ENCODE measurements at places on chromosomes 11 and 22.
A peak's percentile ranks its signal among the peaks of the same experiment; 100 is the strongest.

DNA sequence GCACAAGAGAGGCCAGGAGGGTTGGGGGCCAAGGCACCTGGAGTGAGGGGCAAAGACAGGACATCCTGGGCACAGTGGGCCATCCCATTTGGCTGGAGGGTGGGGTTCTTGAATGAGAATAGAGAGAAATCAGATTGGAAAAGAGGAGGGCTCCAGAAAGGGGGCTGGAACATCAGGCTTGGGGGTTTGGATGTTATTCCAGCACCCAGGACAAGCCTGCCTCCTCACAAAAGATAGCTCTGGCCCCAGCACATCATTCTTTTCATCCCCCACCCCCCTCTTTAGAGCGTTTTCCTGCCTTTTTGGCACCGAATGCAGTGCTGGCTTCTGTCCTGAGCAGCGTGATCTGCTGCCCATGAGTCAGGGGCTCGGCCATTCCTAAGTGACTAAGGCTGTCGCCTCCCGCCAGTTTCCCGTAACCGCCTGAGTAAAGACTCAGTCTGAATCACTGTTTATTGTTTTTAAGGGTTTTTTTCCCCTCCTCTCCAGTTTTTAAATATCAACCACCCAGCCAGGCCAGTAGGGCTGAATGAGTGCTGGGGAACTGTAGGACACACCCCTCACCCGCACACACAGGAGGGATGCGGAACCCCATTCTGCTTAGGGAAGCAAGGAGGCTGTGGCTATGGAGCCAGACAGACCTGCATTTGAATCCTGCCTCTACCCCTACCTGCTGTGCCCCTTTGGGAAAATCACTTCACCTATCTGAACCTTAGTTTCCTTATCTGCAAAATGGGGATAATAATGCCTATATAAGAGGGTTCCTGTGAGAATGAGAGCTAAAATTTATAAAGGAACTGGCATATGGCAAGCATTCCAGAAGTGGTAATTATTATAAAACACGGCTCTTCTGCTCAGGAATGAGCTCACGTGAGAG is 32.4 kb upstream of the NAV2 start:
- DNase-seq = no peak

- DNase-seq = peak; percentile 48
Measured at GRCh38 chr11:123478352-123478987, 48.4 kb downstream of the GRAMD1B start.

GRCh38 chr11:67437082-67437808 is at the start of gene PTPRCAP:
Gene PTPRCAP, minus strand, starts transcription at chr11:67437682. Its CDS starts 63 bp downstream, at chr11:67437619.
- peak; percentile 78 for DNase-seq

GRCh38 chr11:18471995-18472394 is 16.3 kb downstream of the LDHAL6A start:
- peak; percentile 33 for DNase-seq

GRCh38 chr22:27306771-27307170 is 494.8 kb downstream of the MN1 start:
- no peak for DNase-seq

- DNase-seq = no peak
Measured at GRCh38 chr11:130992788-130993187, 76.5 kb upstream of the SNX19 start.

DNA sequence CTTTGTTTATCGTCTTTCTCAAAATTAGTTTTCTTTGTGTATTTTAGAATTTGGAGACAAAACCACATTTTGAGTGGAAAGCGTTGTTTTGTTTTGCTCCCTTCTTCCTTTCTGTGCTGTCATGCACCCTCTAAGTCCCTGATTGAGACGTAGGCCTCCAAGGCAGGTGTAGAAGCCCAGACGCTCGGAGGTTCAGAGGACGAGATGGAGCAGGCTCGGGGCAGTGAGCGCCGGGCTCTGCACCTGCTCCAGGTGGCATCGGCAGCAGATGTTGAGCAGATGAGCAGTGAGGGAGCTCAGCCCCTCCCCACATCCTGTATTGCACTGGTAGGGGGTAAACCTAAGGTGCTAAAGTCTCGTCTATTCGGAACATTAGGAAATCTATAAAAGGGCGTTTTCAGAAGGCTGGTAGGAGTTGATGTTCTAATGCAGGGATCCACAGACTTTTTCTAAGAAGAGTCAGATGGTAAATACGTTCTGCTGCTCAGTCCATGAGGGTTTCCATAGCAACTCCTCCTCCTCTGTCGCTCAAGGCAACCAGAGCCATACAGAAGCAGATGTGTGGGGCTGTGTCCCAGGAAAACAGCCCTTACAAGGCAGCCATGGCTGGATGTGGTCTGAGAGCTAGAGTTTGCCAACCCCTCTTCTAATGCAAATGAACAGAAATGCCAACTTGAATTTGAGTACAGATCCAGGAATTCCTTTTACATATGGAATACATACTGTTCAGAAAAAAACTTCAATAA is 724.2 kb downstream of the BRD1 start:
- no peak for DNase-seq

GRCh38 chr11:8983552-8983951 is 19.3 kb upstream of the TMEM9B start:
- DNase-seq = no peak

GRCh38 chr11:64734811-64735724 is 8.9 kb downstream of the RASGRP2 start:
- DNase-seq = no peak

- DNase-seq = no peak
Measured at GRCh38 chr11:61345170-61345610, 12.2 kb downstream of the TKFC start.

- DNase-seq = no peak
Measured at GRCh38 chr11:60889869-60890311, 16.5 kb downstream of the PRPF19 start.

DNA sequence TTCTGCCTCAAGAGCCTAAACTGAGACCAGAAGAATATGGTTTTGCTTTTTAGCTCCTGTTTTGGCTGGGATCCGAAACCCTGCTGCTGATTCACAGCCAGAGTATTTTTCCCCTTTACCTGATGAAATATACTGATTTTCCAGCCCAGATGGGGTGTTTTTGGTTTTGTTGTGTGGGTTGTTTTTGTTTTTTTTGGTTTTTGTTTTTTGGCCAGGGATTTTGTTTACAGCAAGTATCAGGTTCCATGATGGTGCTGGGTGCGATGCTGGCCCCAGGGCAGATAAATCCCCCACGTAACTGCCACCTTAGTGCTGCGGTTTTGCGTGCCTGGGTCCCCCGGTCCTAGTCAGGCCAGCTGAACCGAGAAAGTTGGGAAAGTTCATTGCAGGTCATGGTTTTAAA is 103.7 kb downstream of the ZBTB16 start:
- no peak for DNase-seq

GRCh38 chr22:31020334-31020733 is 51.3 kb downstream of the TUG1 start:
- DNase-seq = no peak

- DNase-seq = no peak
Measured at GRCh38 chr11:116215471-116216113, 557.2 kb downstream of the BUD13 start.

GRCh38 chr11:12086271-12087074 is 23.9 kb upstream of the MICAL2 start:
- no peak for DNase-seq

DNA sequence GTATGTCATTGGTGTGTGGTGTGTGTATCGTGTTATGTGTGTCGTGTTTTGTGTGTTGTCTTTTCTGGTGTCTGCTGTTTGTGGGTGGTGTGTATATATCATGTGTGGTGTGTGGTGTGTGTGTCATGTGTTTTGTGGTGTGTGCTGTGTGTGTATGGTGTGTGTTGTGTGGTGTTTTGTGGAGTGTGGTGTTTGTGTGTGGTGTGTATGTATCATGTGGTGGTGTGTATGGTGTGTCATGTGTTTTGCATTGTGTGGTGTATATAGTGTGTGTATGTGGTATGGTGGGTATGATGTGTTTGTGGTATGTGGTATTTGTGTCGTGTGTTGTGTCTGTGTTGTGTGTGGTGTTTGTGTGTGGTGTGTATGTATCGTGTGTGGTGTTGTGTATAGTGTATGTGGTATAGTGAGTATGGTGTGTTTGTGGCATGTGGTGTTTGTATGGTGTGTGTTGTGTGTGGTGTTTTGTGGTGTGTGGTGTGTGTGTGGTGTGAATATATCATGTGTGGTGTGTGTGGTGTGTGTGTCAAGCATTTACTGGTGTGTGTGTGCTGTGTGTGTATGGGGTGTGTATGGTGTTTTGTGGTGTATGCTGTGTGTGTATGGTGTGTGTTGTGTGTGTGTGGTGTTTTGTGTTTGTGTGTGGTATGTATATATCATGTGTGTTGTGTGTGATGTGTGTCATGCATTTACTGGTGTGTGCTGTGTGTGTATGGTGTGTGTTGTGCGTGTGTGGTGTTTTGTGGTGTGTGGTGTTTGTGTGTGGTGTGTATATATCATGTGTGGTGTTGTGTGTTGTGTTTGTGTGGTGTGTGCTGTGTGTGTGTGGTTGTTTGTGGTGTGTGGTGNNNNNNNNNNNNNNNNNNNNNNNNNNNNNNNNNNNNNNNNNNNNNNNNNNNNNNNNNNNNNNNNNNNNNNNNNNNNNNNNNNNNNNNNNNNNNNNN is 12.7 kb downstream of the PIM3 start:
- DNase-seq = peak; percentile 23

DNA sequence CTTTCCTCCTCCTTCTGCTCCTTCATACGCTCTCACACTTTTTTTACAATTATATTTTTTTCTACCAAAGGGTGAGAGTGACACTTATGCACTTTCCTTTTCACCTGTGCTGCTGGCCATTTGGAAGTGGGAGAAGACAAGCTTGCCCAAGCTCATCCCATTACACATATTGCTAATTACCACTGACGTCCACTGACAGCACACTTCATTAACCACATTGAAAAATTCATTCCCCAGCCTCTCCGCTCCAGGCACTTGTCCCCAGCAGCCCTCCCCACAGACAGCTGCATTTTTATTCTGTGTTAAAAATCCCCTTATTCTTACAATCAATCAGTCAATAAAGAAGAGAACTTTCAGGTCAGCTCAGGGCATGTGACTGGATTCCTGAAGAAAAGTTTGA is 175.1 kb downstream of the LRRC4C start:
- no peak for DNase-seq

GRCh38 chr11:33668468-33668825 is 32.2 kb downstream of the C11orf91 start:
- DNase-seq = no peak

DNA sequence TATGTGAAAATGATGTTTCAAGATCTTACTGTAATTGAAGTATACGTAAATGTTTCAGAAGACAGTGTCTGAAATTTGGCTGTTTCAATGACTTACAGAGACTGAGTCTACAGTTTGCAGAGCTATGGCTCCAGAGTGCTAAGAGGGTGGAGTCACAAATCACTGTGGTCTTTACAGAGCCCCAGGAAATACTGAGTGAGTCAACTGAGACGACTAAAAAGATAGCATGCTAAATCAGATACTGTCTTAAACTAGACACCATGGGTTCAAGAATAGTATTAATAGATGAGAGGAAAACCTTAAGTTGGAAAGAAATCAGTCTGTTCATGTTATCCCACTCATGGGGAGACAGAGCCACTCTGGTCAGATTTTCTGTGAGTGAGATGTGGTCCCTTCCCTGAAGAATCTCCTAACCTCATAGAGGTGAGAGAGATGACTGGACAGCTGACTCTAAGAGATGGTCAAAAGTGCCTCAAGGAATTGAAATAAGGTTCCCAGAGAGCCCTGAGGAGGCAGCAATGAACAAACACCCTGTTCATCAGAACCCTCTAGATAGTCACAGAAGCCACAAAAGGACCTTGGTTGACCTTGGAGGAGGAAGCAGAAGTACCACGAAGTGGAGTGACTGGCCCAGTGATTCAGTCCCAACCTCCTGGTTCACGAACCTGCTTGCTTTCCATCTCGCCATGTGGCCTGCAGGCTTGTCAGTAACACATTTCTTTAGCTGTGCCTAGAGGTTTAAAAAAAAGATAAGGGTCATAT is 30.2 kb downstream of the C11orf91 start:
- DNase-seq = no peak

DNA sequence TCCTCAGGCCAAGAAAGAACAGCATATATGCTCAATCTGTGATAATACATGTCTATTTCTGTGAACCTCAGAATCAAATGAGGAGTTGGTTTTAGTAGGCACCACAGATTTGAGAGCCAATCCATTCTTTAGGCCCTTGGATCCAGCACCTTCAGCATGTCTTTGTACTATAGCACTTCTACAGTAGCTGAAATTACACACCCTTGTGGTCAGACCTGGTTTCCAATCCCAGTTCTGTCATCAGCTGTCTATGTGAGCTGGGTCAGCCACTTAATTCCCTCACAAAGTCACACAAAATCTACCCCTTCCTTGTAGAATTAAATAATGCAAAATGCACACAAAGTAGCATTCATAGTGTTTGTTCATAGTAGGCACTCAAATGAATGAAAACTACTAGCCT is 381.3 kb upstream of the LARGE1 start:
- DNase-seq = no peak

DNA sequence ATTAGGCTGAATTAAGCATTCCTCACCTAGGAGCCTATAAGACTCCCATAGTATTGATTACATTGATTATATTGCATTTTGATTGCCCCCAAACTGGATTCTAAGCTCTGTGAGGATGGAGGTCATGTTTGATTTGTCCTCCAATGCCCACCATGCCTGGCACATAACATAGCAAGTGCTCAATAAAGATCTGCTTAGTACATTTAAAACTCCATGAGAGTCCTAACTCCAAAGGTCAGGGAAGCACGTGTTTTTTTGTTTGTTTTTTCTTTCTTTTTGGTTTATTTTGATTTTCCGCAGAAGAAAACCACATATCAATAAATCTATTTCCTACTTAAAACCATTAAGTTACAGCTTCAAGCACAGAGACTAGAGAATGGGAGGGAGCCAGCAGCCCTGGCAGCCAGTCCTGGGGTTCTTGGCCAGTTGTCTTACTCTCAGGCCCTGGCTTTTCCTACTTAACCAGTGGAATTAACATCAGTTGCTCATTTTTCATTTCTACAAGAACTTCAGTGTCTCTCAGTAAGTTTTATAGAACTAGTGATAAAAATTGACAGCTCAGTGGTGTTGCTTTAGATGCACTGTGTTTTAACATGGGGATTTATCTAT is 429.9 kb upstream of the CCDC90B start:
- DNase-seq = no peak

DNA sequence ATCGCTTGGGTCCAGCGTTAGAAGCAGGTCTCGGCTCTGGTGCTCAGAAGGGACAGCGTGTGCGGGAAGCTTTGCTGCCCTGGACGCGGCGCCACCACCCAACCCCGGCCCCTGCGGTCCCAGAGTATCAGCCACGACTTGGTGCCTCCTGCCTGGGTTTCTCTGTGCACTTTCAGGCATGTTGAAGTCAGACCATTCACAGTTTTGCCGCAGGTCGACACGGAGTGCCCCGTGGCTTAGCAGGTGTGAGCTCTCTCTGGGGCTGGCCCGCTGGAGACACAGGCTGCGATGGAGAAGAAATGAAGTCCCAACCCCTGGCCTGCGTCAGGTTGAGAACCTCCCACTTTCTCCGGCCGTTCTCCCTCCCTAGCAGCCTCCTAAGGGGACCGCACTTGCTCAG is 494.5 kb downstream of the BRD1 start:
- peak; percentile 6 for DNase-seq

- DNase-seq = no peak
Measured at GRCh38 chr11:124884340-124884739, 13.3 kb downstream of the ROBO4 start.

- DNase-seq = no peak
Measured at GRCh38 chr11:46319074-46319453, 28.2 kb upstream of the DGKZ start.

- DNase-seq = no peak
Measured at GRCh38 chr22:29663180-29663821, 56.5 kb upstream of the CABP7 start.

Measured in stimulated activated CD8-positive, alpha-beta memory T cell treated with anti-CD3 and anti-CD28 coated beads, Interleukin-4, amount 100 ng/mL, for 48 hours (primary cell).